Regular cardiac myocyte (primary cell): ENCODE measurements at places on chromosomes 3 and 15. TPM values are rescaled to one million over a fixed set of nuclear protein-coding genes. Genes with fewer than 3 reads are reported as not detected.

Gene GNAT1
- total RNA-seq = not detected in 2 replicates

Gene RTP1
- total RNA-seq = under 0.01 TPM in 1 of 2 replicates, not detected in the other

Gene SERPINI2
- total RNA-seq = not detected in 2 replicates

Gene P2RY14
- total RNA-seq = under 0.01 and 0.28 TPM in 2 replicates

Gene PCBP4
- 35.0 and 66.1 TPM in 2 replicates for total RNA-seq

Gene OR5AC2
- total RNA-seq = not detected in 2 replicates

Gene HDC
- not detected in 2 replicates for total RNA-seq

Gene TRAT1
- not detected in 2 replicates for total RNA-seq

Gene OR5K2
- total RNA-seq = not detected in 2 replicates

Gene TIMP4
- 0.77 and 2.3 TPM in 2 replicates for total RNA-seq

Gene IGDCC3
- not detected in 2 replicates for total RNA-seq

Gene THBS1
- total RNA-seq = 1,847 and 5,888 TPM in 2 replicates

Gene SHC4
- total RNA-seq = 3.5 and 6.5 TPM in 2 replicates

Gene SORD
- total RNA-seq = 4.8 and 17.6 TPM in 2 replicates

Gene PLS1
- 2.3 and 2.5 TPM in 2 replicates for total RNA-seq

Gene KLF15
- 0.38 and 1.7 TPM in 2 replicates for total RNA-seq

Gene MAP1A
- 39.5 and 44.3 TPM in 2 replicates for total RNA-seq

Gene MESP2
- 0.56 and 0.77 TPM in 2 replicates for total RNA-seq

Gene CCDC33
- total RNA-seq = not detected in 2 replicates

Gene AMT
- 0.38 and 0.85 TPM in 2 replicates for total RNA-seq

Gene SLC2A2
- not detected in 2 replicates for total RNA-seq

Gene FES
- total RNA-seq = 15.7 and 30.2 TPM in 2 replicates

Gene DUT
- 44.5 and 66.7 TPM in 2 replicates for total RNA-seq

Gene PARP3
- total RNA-seq = 22.8 and 24.9 TPM in 2 replicates

Gene REC114
- not detected in 2 replicates for total RNA-seq

Gene TLR9
- not detected in 2 replicates for total RNA-seq

Gene CADPS
- total RNA-seq = 0.85 TPM in 1 of 2 replicates, not detected in the other

Gene ST8SIA2
- total RNA-seq = under 0.01 and 0.19 TPM in 2 replicates

Gene SPATA12
- total RNA-seq = not detected in 2 replicates

Gene PPP1R14D
- not detected in 2 replicates for total RNA-seq

Gene RASGRP1
- total RNA-seq = 0.77 and 6.2 TPM in 2 replicates

Gene CDCP1
- 16.5 and 37.5 TPM in 2 replicates for total RNA-seq

Gene GOLGA8S
- total RNA-seq = 0.19 TPM in 1 of 2 replicates, not detected in the other

Gene DOCK3
- 0.19 and 0.28 TPM in 2 replicates for total RNA-seq

Gene LMAN1L
- total RNA-seq = not detected in 2 replicates

Gene RPP14
- 11.0 and 19.0 TPM in 2 replicates for total RNA-seq

Gene CPNE4
- not detected in 2 replicates for total RNA-seq

Gene LTF
- total RNA-seq = 0.38 and 2.0 TPM in 2 replicates

Gene CFAP92
- under 0.01 TPM in 1 of 2 replicates, not detected in the other for total RNA-seq

Gene WNT7A
- total RNA-seq = under 0.01 TPM in 1 of 2 replicates, not detected in the other

Gene CLDN18
- total RNA-seq = not detected in 2 replicates

Gene AHSG
- not detected in 2 replicates for total RNA-seq

Gene CLASP2
- total RNA-seq = 56.2 and 60.9 TPM in 2 replicates

Gene TOPAZ1
- not detected in 2 replicates for total RNA-seq

Gene ABCC5
- total RNA-seq = 14.4 and 25.4 TPM in 2 replicates

Gene IL5RA
- not detected in 2 replicates for total RNA-seq

Gene CHRFAM7A
- 0.19 and 0.28 TPM in 2 replicates for total RNA-seq
